ENCODE measurements at places on chromosomes 16 and 17.

- DNase-seq, result no peak
These were observed 76.3 kb downstream of the AMFR start for GRCh38 chr16:56349086-56349415.

GRCh38 chr16:56688762-56689161 lies 6.5 kb downstream of the MT1X start:
- no peak for DNase-seq

- DNase-seq, result no peak
These were observed 43.4 kb downstream of the MEAK7 start for GRCh38 chr16:84461029-84461412.

GRCh38 chr17:49360796-49361128 lies 1.3 kb downstream of the ZNF652 start:
- DNase-seq, result no peak

GRCh38 chr17:21127509-21128077 lies 829 bp downstream of the DHRS7B start:
- DNase-seq, result no peak

GRCh38 chr17:17355426-17355825 lies 52.3 kb downstream of the NT5M start:
- DNase-seq, result peak; percentile 55

GRCh38 chr17:67725373-67725791 lies 7.6 kb downstream of the NOL11 start:
- DNase-seq, result no peak

DNA sequence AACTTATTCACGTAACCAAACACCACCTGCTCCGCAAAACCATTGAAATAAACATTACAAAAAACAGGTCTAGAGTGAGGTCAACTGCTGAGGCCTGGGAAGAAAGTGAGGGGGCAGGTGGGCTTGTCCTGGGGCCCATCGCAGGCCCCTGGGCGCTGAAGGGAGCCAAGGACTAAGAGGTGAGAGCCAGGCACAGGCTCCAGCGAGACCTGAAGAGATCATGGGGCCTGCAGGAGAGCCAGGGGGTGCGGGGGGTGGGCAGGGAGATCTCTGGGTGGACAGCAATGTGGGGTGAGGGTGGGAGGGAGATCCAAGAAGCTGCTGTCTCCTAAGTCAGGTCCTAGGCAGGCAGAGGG lies 7.9 kb downstream of the ARHGAP27 start:
- DNase-seq, result no peak

DNA sequence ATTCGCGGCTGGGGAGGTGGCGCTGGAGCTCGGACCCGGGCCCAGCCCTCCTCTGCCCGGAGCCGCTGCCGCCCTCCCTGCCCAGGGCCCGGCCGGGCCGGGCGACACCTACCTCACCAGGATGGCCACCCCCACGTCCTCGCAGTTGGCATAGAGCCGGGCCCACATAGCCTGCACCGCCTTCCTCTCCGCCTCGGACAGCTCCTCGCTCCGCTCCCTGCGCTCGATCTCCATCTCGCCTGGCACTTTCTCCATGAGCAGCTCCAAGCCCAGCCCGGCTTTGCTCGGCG lies 276 bp downstream of the CYGB start:
- DNase-seq, result no peak

- DNase-seq, result peak; percentile 72
These were observed 21.8 kb downstream of the ACSM1 start for GRCh38 chr16:20675488-20676267.

GRCh38 chr17:61409301-61410112 lies 9.9 kb downstream of the TBX2 start:
- DNase-seq, result no peak

DNA sequence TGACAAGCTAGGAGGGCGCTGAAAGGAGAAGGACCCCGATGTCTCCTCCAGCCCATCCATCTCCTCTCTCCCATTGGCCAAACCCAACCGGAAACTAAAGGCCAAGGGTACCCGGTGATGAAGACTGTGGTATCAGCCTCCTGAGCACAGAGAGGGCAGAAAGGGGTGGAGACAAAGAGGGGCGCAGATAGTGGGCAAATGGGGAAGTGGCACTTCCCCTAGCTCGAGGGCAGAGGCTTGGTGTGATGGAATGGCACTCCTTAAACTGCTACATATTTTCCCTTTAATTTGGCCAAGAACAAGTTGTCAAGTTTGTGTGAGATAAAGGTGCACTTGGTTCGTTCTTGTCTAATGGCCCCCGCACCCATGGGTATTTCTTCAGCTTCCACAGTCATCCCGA lies 27.8 kb downstream of the IL4R start:
- no peak for DNase-seq

- DNase-seq, result no peak
These were observed 27.9 kb upstream of the JPT2 start for GRCh38 chr16:1650131-1650530.

- no peak for DNase-seq
These were observed 8.4 kb downstream of the TNFAIP1 start for GRCh38 chr17:28344011-28344410.

GRCh38 chr16:86042393-86042792 lies 143.4 kb downstream of the IRF8 start:
- no peak for DNase-seq

GRCh38 chr16:85650135-85650843 lies 37.2 kb downstream of the GSE1 start:
- DNase-seq, result no peak

GRCh38 chr16:54277845-54278703 lies 8.5 kb downstream of the IRX3 start:
- peak; percentile 68 for DNase-seq

DNA sequence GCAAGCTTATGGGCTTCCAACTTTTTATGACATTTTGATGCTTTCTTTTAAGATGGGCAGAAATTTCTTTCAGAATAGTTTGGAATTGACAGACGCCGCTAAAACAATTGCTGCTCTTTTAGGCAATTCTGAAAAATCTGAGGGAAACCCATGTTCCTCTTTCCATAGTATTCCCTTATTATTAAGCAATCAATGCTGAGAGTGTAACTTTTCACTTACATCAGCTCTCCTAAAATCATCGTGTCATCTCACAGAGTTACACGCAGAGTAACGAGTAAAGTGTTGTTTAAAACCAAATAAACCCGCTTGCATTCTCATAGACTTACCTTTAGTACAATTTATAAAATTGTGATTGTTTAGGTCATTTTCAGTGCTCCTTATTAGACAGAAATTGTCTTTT lies 150.6 kb downstream of the MAF start:
- no peak for DNase-seq

DNA sequence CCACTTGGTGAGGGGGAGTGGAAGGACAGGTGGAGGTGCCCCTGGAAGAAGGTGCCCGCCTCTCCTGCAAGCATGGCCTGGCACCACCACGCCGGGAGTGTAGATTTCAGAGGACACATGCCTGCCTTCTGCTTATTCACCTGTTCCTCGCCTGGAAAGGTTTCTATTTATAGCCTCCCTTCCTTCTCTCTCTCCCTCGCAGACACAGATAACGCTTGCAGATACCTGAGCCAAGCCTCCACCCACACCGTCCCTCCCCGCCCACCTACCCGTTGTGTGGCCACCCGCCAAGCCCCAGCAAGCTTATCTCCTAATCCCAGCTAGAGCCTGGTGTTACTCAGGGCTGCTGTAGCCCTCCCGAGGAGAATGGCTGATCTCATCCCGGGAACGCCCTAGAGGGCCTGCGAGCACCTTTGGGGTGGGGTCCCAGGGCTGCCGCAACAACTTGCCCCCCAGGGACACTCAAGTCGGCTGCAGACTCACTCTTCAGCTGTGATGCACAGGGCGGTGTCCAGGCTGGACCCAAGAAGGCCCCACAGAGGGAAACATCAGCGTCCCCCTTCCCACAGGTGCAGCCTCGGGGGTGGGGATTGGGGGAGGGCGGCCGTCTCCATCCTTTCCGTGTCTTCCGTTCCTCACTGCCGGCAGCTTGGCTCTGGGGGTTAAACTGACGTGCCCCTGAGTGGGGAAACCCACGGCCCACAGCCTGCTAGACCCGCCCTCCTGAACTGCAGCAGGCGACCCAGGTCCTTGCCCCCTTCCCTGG lies 1.9 kb upstream of the SNAI3 start:
- no peak for DNase-seq

- no peak for DNase-seq
These were observed 344 bp downstream of the CNTNAP4 start for GRCh38 chr16:76277460-76278030.

DNA sequence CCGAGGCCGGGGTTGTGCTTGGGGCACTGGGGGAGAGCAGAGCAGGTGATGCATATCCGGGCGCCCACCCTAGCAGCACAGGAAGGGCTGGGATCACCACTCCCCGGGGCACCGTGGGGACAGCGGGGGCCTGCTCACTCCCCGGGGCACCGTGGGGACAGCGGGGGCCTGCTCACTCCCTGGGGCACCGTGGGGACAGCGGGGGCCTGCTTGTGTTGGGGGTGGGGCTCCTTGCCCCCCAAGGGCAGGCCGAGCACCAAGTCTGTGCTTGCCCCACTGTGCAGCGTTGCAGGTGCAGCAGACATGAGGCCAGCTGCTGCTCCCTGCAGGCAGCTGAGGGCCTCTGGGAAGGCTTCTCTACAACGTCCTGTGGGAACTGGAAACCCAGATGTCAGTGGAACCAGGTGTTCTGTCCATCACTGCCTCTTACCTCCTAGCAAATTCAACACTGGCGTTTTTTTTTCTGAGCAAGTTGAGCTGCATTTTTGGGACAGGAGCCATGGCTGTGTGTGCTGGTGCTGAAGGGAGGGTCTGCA lies 25.0 kb upstream of the ZNF750 start:
- no peak for DNase-seq

GRCh38 chr17:4733073-4733531 lies 1.9 kb downstream of the MED11 start:
- no peak for DNase-seq

- DNase-seq, result peak; percentile 94
These were observed 35.5 kb downstream of the UBN1 start for GRCh38 chr16:4882633-4883285.

DNA sequence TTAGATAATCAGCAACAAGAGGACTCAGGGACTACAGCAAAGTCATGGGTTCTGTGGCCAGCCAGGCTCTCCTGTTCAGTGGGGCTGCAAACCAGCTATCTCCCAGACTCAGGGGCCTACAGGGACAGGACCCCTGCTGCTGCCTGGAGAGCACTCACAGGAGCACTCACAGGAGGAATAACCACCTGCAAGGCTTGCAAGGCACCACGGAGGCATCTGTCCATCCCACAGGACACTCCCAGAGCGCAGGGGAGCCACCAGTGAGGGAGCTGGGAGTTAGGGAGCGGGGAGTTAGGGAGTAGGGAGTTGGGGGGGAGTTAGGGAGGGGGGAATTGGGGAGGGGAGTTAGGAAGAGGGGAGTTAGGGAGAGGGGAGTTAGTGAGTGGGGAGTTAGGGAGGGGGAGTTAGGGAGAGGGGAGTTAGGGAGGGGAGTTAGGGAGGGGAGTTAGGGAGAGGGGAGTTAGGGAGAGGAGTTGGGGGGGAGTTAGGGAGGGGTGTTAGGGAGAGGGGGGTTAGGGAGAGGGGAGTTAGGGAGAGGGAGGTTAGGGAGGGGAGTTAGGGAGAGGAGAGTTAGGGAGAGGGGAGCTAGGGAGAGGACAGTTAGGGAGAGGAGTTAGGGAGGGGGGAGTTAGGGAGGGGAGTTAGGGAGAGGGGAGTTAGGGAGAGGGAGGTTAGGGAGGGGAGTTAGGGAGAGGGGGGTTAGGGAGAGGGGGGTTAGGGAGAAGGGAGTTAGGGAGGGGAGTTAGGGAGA lies 5.7 kb downstream of the CANT1 start:
- DNase-seq, result no peak

- DNase-seq, result no peak
These were observed 204.9 kb upstream of the KCNJ16 start for GRCh38 chr17:69870091-69870530.
